ENCODE measurements at places on chromosomes 4 and X. TPM values are rescaled to one million over a fixed set of nuclear protein-coding genes. Genes with fewer than 3 reads are reported as not detected.

DNA sequence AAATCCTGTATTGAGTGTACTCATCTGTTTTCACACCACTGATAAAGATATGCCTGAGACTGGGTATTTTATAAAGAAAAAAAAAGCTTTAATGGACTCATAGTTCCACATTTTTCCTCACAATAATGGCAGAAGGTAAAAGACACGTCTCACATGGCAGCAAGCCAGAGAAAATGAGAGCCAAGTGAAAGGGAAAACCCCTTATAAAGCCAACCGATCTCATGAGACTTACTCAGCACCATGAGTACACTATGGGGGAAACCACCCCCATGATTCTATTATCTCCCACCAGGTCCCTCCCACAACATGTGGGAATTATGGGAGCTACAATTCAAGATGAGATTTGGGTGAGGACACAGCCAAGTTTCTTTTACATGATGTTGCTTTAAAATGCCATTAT lies 171.9 kb downstream of the GALNTL6 start:
- DNase-seq, result no peak

- DNase-seq, result no peak
These were observed 238.9 kb downstream of the SLC7A11 start for GRCh38 chr4:138003248-138003647.

GRCh38 chrX:40685362-40685918 lies 38.1 kb upstream of the CXorf38 start:
- DNase-seq, result no peak

DNA sequence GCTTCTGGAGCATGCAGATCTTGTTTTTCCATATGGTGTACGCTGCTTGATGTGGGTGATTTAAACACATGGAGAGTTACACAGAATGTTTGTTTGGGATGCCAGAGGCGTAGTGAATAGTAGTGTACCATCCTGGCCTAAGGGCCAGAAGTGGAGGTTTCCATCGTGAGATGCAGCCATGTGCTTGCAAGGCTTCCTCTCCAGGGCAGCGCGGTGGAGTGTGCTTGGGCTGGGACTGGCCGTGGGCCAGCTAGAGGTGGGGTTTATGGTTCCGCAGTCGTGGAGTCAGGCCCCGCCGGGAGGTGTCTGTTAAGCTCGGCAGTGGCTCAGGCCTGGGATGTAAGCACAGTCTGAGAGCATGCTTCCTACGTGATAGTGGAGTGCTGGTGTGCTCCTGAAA lies 14.0 kb downstream of the STOX2 start:
- DNase-seq, result no peak

GRCh38 chr4:30865691-30866090 lies 145.5 kb downstream of the PCDH7 start:
- no peak for DNase-seq

- no peak for DNase-seq
These were observed 21.5 kb downstream of the AMOT start for GRCh38 chrX:112819008-112819640.

GRCh38 chr4:80196922-80197573 lies at the start of gene PRDM8:
Gene PRDM8, plus strand, starts transcription at chr4:80197503. Its CDS starts 2,578 bp downstream, at chr4:80200081.
- DNase-seq, result no peak

GRCh38 chr4:167380964-167381363 lies 146.7 kb upstream of the SPOCK3 start:
- no peak for DNase-seq

DNA sequence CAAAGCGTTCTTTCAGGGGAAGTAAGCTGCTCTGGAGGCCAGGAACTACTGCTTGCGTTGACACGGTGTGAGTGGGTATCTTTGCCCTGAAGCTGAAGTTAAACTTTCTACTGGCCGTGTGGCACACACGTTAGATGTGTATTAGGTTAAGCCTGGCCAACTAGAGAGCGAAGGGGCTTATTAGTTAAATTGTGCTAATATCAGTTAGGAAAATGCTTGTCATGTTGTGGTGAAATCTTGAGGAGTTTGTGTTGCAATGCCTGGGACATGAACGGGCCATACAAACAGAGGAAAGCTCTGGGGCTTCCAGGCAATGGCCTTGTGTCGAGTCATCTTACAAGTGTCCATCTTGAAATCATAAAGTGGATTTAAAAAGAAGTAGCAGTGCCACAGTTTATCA lies 62.6 kb downstream of the NSUN7 start:
- DNase-seq, result no peak

DNA sequence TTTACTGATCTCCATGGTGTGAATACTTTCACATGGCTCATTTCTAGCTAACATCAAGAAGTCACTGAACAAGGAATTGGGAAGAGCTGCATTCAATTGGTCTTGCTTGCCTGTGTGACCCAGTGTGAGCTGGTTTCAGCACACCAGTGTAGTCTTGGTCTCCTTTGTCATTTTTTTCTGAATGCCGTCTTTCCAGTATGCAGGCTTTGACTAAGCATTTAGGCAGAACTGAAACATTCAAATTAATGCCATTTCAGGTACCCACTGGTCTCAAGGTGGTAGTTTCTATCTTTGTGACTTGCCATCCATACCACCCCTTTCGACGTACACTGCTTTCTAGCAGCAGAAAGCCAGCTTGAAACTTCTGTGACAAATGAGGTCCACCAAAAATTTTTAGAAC lies 550.5 kb upstream of the BOD1L1 start:
- no peak for DNase-seq

GRCh38 chr4:99159699-99160098 lies 15.6 kb upstream of the ADH4 start:
- DNase-seq, result no peak

DNA sequence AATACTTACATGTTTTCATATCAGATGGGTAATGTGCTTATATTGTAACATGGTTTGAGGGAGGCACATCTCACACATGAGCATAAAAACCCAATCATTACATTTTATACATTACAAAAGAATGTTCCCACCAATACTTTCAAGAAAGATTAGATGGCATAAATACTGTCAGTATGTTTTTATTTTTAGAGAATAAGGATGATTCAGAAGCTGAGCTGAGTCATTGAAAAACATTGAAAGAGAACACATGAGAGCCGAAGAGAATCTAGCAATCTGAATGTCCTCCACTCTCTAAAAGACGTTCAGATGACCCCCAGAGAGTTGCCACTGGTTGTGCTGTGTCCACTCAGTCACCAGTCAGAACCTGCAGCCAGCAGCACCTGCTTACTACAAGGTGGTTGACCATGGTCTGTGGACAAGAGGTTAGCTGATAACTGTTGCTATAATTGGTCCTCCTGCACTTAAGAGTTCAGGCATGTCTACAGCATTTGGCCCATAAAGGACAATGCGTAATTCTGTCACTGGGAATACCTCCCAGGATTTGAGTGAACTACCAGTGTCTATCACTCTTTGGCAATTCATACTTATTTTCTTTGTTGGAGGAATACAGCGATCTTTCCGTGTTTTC lies 382.2 kb upstream of the IGFBP7 start:
- no peak for DNase-seq

DNA sequence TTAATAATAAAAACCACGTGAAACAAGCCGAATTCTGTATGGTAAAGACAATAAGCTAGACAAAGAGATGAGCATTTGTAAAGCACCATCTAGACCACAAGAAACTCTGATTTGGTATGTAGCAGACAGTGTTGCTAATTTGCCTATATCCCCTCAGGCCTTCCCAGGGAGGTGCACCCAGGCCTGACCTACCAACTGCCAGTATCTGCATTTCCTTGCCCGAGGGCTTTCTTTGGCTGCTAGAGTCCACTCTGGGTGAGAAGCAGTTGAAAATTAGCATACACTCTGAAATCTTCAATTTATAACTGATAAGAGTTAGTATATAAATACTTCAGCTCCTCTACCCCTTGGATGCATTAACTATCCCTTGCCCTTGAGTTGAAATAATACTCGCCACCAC lies 37.4 kb upstream of the IL1RAPL1 start:
- DNase-seq, result no peak

GRCh38 chr4:153174821-153175567 lies 29.2 kb upstream of the TRIM2 start:
- DNase-seq, result no peak

DNA sequence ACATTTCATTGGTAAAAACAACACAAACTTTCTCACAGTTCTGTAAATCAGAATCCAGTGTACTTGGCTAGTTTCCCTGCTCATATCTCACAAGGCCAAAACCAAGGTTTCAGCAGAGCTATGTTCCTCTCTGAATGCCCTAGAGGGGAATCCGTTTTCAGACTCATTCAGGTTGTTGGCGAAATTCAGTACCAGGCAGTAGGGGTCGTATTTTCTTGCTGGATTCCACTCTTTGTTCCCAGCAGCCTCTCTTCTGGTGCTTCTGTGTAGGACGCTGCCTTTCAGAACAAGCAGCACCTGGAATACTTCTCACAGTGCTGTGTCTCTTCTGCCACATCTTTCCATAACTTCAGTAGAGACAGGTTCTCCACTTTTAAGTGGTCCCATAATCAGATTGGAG lies 351.9 kb downstream of the PCDH18 start:
- no peak for DNase-seq

DNA sequence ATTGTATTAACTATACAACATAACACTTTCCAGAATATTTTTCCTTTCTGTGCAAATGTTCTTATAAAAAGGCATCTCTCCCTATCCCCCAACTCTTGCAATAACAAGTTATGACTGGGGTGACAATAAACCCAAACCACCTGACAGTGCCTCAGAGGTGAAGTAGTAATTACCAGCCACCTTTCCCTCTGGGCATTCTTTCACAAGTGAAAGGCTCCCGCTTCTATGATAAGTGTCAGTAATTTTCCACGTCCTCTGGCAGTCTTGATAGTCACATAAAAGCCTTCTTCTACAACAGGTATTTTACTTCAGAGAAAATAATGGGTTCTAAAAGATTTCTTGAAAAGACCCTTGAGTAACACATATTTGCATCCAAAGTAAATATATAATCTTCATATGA lies 82.7 kb downstream of the MANBA start:
- DNase-seq, result no peak

GRCh38 chr4:163693211-163693610 lies 198.7 kb downstream of the TMA16 start:
- DNase-seq, result no peak

DNA sequence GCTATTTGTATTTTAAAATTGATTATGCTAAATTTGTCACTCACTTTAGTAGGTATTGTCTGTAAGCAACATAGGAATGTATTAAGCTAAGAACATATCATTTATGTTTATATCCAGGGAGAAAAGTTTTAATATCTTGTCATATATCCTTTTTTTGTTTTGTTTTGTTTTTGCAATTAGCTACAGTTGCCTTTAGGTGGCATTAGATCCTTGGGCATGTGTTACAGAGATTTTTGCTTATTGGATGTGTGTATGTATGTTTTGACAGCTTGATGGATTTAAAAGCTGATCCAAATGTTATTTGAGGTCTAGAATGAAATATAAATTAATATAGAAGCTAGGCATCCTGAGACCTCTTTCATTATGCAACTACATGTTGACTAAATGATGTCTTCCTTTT lies 36.1 kb upstream of the OTUD4 start:
- DNase-seq, result no peak

GRCh38 chr4:169160825-169161224 lies 109.9 kb downstream of the SH3RF1 start:
- DNase-seq, result peak; percentile 23

DNA sequence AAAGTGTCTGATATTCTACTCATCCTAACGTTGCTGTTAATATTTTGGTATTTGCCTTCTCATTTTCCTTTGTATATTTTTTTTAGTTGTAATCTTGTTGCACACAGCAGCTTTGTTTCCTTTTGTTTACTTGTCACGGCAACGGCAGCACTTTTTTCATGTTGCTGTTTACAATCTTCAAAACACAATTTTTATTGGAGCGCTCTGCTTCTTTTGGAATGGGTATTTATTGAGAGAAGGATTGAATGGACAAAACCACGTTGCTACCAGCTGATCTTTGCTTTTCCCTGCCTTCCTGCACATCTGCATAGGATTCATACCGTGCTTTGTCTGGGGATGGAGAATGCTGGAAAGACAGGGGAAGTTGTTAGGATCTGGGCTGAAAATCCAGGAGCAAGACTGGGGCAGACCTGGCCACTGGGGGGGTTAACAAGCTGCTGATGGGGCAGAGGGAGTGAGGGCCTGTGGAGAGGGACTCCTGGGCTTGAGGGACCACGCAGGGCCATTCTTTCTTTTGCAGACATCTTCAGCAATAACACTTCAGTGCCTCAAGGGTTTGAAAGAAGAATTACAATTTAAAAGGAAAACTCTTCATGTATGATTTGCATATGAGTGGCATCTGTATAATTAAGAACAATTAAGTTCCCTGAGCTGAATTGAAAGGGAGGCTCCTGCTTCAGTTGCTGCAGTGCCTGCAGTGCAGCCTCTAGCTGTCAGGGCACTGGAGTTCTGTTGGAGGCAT lies 69.8 kb downstream of the TMEM131L start:
- no peak for DNase-seq

DNA sequence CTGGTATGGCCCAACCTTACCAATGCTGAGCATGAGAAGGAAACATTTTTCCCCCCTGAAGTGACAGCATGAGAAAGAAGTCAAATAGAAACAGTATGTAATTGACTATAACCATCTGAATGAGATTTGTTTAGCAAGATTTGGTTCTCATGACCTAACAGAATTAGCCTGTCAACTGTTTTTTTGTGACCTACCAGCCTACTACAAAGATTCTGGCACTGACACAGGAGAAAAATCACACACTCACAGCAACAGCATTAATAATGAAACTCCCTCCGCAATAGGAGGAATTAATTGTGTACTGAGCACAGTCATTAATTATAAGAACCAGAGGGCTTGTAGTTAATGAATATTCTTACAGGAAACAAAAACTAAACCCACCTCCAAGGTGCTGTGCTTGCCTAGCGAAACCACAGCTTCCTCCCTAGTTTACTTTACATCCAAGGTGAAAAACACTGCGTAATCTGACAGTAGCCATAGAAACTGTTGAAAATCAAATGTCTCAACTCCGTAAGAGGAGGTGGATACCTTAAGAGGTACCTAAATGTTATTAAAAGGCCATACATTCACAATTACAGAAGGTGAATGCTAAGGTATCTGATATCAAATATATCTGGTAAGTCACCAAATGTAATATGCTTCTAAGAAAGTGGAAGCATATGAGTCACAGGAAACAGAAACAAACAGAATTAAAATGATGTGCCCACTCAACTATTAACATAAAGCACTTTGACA lies 34.9 kb downstream of the MMRN1 start:
- no peak for DNase-seq

DNA sequence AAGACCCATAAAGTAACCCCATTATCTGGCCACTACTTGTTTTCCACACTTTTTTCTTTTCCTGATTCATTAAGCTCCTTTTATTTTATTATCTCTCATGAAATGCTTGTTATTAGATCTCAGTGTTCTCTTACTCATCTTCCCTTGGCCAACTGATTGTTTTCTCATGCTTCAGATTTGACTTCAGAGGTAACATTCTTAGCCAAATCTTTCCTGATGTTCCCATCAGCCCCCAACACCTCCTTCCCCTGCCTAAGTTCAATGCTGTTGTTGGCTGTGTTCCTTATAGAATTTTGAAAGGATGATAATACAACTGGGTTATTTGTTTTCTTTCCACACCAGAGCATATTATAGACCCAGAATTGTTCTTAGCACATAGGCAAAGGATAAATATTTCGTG lies 75.6 kb downstream of the BMPR1B start:
- no peak for DNase-seq

Gene MAGEA8
- not detected for total RNA-seq

Gene BRS3
- total RNA-seq, result not detected

Gene GAGE1
- not detected for total RNA-seq

Gene WDR17
- total RNA-seq, result 0.51 TPM

Gene PABPC4L
- 3.3 TPM for total RNA-seq

Gene GNL3L
- total RNA-seq, result 38.4 TPM

Gene MAGED4
- 15.9 TPM for total RNA-seq

Gene MED12
- 91.5 TPM for total RNA-seq

Gene FAM120C
- 19.4 TPM for total RNA-seq

Gene BMX
- 3.6 TPM for total RNA-seq
